Stimulated activated CD4-positive, alpha-beta T cell treated with anti-CD3 and anti-CD28 coated beads, Interleukin-1b, Interleukin-23, amount 100 ng/mL, for 1 hour (primary cell): ENCODE measurements at places on chromosomes 12 and 14.

DNA sequence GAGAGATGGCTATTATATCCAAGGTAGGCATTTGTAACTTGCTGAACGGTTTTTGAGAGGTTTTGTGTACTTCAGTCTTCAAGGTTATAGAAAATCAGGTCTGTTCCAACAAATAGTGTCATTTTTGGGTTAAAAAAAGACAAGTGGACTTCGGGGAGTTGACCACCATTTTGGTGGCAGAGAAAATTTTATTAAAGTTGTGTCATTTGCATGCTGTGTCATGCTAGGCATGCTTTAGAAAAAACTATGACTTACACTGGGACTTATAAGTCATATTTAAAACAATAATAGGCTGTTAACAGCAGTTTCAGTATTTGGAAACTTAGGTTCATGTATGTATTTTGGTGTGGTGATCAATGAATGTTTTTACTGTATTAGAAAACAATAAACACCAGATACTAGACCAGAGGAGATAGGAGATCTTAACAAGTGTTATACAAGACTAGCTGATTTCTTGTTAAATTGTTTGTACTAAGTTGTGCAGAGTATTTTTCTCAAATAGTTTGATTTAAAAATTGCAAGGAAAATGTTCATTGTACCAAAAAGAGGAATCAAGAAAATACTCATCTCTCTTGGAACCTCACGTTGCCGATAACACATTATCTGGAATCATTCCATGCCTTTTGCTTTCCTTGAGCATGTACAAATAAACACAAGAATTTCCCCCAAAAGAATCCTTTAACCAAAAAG lies 1.4 kb downstream of the RAN start:
- no peak for DNase-seq

- DNase-seq, result no peak
These were observed 52.1 kb upstream of the ATP2B1 start for GRCh38 chr12:89760783-89761182.

DNA sequence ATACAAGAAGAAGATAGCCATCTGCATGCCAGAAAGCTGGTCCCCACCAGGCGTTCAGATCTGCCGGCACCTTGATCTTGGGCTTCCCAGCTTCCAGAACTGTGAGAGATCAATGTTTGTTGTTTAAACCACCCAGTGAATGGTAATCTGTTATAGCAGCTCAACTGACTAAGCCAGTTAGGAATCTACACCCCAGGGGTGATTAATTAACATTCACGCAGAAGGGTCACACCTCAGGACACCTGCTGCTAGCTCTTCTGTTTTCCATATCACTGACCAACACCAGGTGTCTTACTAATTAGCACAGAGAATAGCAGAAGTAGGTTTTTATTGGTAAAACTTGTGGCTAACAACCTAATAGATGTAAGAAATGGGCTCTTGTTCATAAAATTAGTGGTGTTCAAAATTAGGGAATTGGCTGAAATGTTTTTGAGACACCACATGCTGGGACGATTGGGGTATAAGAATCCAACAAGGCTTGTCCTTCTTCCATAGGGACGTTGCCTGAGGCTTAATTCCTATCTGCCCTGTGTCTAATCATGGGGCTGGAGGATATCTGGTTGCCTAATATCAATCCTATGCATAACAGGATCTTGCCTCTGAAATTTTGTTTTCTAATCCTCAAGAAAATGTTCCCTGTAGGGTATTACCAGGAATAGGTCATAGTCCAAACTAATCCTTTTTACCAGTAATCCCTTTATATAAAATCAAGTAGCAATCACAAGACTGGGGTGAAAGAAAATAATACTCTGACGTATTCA lies 42.0 kb upstream of the CHST11 start:
- DNase-seq, result no peak

DNA sequence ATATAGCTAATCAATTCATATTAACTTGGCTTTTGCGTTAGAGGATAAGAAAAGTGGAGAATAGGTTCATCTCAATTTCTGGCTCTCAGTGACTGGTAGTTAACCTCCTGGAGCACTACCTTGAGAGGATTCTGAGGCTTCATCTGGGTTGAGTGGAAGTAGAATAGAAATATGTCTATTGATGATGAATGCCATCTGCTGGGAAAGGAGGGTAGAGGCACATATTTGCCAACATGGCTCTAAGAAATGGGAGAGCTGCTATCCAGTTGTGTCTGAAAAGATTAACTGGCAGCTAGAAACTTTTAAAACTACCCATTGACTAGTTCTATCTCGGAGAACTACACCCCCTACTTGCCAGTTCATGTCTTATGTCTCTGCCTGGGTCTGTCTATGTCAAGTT lies 530.1 kb downstream of the NRXN3 start:
- no peak for DNase-seq
